Stimulated activated CD8-positive, alpha-beta memory T cell treated with anti-CD3 and anti-CD28 coated beads, Interleukin-7, amount 100 ng/mL, for 24 hours (primary cell): ENCODE measurements at places on chromosomes 5 and 9.

- DNase-seq = no peak
Measured at GRCh38 chr5:151471276-151471675, 23.9 kb downstream of the SLC36A1 start.

DNA sequence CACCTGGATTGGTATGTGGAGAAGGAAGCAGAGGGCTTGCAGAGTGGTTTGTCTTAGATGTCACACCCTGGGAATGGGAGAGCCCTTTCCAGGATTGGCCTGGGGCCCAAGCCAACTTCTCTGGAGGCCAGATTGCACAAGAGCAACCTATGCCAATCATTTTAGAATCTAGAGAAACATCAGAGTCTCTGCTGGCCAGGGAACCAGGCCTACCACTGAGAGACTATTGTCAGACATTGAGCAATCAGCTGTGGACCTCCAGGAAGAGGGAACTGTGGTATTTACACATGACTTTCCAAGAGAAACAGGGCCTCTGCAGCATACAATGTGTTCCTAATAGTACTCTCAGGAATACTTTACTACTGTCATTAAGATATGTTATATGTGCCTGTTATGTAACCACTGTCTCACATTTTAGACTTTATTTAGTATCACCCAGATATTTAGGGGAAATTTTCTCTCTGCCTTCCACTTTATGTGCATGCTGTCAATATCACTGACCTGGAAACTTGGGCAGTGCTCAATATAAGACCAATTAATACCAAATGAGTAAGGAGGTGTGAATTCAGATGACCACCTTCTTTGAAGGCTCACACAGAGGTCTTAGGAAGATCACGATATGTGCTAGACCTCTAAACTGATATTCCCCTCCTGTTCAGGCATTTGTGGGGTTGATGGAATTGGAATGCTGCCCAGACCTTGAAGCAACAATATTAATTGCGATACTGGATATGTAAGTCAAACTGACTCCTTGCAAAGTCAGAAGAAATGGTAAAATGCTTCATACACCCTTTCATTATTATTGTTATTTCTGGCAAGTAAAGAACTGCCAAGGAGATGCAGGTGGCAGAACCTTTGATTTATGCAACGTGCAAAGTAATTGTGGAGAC is 20.5 kb upstream of the CCL28 start:
- no peak for DNase-seq

DNA sequence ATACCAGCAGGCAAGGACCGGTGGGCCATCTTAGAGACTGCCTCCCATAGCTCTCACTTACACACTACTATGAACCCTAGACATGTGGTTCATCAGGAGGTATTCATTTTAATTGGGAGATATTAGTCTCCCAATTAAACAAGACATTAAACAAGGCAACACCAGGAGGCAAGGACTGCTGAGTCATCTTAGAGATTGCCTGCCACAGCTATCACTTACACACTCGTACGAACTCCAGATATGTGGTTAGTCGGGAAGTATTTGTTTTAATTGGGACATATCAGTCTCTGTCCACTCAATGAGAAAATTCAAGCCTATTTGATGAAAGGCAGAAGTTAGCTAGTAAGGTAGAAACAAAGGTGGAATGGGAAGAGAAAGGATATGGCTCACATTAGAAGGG is 343.9 kb downstream of the NFIB start:
- no peak for DNase-seq

- no peak for DNase-seq
Measured at GRCh38 chr9:92745331-92745730, 19.3 kb downstream of the BICD2 start.

DNA sequence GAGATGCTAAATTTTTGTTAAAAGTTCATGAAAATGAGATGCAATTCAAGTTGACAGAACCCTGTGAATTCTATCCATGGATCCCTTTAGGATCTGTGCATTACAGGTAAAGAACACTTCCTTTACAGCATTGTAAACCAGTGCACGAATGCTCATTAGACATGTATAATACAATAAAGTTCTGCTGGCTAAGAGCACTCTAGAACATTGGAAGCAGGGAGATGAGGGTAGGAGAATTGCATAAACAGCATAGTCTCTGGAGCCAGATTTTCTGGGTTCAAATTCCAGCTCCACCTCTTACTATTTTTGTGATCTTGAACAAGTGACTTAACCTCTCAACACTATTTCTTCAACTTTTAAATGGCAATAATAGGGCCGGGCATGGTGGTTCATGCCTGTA is 300.2 kb downstream of the NTRK2 start:
- no peak for DNase-seq

DNA sequence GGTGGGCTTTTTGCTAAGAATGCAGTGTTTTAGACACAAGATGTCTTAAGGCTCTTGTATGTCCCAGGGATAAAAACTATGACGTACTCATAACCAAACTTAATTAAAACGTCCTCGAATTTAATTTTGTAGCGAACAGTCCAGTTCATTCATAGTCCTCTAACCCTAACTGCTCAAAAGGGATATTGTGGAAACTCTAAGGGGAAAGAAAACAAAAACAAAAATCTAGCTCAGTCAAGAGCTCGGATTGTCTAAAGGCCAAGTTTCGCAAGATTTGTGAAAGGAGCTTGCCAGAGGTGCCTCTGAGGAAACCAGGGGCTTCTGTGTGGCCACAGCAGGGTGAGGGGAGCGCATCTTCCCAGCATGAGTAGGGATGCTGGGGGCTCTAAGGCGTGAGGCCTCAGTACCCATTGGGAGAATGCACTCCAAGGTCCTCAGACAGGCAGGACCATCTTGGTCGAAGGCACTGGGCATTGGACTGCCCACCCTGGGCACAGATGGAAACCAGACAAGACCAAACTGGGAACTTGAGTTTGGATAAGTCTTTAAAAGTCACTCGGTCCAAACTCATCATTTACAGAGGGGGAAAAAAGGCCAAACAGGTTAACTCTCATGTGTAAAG is 71.8 kb downstream of the PRRT1B start:
- DNase-seq = no peak

- no peak for DNase-seq
Measured at GRCh38 chr5:147708708-147709107, 73.8 kb downstream of the JAKMIP2 start.

DNA sequence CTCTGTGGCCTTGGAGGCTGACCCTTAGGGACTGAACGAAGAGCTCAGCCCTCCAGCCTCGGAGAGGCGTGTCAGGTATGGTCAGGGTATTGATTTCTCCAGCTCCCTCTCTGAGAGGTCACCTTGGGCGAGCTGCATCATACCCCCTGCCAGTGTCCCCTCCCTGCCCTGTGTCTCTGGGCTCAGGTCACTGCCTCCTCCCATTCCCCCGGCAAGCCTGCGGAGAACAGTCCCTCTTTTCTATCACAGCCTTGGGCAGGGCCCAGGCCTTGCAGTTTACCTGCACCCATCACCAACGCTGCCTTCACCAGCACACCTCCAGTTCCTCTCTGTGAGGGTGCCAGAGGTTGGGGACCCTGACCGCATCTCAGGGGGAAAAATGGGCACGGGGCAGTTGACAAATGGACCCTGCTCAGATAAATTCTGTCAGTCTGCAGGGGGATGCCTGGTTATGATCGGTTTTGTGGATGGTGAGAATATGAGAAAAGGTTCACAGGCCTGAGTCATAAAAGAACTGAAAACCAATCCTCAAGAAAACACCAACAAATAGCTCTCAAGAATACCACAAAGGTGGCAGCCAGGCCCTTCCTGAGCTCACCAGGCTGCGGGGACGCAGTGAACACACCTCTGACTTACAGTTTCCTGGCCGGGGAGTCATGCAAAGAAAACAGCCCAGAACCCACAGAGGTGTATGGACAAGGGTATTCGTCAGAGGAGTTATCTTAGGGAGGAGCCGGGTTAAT is 24.7 kb upstream of the RXRA start:
- DNase-seq = peak; percentile 22

DNA sequence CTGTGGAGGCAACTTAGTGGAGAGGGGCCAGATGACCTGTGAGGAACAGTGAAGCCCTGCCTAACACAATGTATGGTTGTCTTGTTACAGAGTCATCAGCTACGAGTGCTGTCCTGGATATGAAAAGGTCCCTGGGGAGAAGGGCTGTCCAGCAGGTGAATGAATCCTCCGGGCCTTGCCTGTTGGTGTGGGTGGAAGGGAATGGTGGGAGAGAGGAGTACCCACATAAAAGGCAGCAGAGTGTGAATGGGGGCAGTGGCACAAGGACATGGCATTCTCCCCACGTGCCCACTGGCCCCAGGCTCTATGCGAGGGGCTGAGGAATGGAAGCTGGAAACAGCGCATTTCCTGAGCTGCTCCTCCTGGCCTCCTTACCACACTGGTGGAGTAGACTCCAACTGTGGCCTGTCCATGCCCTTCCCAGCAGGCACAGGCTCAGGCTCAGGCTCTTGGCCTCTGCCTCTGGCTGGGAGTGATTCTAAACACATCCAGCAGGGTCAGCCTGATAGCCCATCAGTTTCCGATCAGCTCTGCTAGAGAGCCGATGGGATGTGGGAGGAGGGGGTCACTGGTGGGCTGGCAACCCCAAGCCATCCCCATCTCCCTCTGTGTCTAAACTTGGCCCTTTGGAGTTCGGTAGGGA is 15.3 kb downstream of the TGFBI start:
- no peak for DNase-seq

- no peak for DNase-seq
Measured at GRCh38 chr5:89573345-89573744, 690.4 kb upstream of the MEF2C start.

- no peak for DNase-seq
Measured at GRCh38 chr9:1916655-1917054, 98.5 kb upstream of the SMARCA2 start.

DNA sequence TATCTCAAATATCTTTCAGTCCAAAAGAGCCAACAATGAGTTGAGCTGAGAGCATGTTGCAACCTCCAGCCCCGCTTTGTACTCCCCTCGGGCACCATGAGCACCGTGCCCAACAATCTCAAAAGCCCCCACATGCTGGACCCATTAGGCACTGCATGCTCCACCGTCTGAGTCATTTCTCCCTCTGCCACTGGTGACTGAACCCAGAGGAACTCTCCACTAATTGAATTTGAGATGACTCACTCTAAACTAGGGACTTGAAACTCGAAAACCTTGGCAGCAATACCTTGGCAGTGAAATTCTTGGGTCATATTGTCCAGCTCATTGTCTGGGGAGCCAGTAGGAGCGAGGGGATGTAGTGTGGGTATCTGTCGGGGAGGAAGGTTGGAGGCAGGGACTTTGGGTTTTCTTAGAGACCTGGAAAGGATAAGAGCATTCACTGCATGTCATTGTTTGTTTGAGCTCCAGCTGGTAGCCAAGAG is 49.9 kb upstream of the SLIT3 start:
- no peak for DNase-seq

- no peak for DNase-seq
Measured at GRCh38 chr9:124120272-124120671, 108.7 kb downstream of the LHX2 start.

DNA sequence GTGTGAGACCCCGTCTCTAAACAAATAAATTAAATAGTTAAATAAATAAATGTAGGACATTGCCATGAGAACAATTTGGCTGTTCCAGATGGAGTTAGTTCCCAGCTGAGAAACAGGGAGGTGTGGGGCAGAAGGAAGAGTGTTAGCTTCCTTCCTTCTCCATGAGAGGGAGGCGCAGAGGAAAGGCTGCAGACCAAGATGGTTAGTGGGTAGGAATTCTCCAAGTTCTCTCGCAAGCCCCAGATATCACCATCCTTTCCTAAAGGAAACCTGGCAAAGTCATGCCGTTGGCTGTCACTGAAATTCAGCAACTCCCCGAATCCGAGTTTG is 33.1 kb upstream of the RAB14 start:
- DNase-seq = no peak

- DNase-seq = no peak
Measured at GRCh38 chr5:132681476-132681831, 7.7 kb downstream of the IL4 start.

DNA sequence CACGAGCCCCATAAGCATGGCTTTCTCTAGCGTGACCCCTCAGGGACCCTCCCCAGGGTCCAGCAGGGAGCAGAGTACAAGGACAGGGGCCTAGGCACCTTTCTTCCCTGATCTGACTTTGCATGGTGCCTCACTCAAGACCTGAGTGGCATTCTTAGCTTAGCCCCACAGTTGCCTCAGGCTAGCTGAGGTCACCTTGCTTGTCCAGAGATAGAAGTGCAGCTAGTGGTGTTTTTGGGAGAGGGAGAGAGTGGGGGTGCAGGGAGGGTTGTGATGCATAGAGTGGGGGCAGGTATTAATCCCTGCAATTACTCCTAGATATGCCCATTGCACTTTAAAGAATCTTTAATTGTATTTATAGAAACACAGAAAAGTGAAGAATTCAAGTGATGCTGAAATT is 8.4 kb upstream of the TRIO start:
- no peak for DNase-seq

DNA sequence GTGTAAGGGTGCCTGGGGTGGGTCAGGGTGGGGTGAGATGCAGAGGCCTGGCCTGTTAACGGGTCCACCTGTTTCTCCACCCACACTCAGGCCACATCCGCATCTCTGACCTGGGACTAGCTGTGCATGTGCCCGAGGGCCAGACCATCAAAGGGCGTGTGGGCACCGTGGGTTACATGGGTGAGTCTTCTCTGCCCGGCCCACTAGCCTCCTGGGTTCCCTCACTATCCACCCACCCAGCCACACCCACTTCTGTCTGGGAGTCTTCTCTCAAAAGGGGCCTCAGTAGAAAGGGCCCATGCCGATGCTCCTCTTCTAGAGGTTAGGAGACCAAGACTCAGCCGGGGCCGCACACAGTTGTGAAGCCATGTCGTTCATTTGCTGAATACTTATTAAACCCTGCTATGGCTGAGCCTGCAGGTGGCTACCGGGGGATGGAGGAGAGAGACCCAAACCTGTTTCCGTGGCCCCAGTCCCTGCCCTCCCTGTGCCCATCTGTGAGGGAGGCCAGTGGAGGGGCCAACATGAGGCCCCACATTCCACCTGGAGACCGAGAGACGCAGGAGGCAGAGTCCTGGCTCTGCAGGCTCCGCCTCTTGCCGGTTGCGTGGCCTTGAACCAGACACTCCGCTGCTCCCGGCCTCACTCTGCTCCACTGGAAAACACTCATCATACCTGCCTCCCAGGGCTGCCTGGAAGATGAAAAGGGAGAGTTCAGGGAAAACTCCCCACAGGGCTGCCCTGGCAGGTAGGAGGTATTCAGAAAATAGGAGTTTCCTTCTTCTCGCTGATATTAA is 8.7 kb downstream of the GRK6 start:
- DNase-seq = no peak

DNA sequence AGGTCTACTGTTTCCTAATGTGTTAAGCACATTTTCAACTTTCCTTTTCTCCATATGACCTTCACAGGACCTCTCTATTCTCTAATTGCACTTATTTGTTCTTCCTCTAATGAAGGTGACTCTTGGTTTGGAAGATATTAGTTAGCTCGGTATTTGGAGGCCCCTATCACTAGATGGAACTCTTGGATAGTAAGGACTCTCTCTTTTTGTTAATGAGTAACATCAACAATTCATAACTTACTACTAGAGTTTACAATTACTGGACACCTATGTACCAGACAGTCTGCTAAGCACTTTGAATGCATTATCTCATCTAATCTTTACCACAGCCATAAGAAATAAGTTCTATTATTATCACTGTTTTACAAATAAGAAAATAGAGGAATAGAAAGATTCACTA is 23.4 kb upstream of the PAM start:
- DNase-seq = no peak
